ENCODE measurements at places on chromosomes 7 and 10.

DNA sequence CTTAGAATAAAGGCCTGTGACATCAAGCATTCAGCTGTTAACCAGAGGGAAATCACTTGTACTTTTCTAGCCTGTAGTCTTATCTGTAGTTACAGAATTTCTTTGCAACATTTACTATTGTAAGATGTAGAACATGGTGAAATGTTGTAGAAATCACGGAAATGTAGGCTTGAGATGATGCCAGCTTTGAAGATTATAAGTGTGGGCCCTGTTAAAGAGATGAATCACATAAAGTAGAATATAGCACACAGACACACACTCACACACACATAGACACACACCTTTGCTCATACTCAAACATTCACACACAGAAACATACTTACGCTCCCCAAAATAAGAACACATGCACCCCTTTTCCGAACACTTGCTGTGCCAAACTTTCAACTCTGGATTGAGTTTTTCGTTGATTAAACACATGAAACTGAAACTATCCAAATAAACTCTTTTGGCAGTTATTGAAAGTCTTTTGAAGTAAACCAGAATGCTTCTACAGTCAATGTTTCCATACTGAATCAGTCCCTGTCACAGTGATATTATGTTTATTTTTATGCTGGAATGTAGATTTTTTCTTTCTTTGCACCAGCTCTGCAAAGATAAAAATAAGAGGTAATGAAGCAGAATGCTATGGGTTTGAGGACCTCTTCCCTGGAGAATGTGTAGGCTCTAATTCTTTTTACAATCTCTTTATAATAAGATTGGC is 230.3 kb upstream of the MEOX2 start:
- no peak for DNase-seq

DNA sequence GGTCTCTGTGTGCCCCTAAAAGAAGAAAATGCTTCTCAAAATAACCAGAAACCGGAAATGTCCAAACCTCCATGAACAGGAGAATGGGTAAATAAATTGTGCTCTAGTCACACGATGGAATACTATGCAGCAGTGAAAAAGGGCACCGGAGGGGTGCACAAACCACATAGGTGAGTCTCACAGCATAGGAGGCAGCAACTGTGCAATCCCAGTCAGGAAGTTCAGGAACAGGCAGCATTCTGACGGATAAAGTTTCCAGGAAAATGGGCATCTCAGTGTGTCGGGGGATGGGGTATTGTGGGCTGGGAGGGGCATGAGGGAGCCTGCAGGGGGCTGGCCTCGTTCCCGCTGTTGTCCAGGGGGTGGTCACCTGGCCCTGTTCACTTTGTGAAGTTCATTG is 63.1 kb downstream of the MICALL2 start:
- no peak for DNase-seq

GRCh38 chr7:143314127-143314526 is 1.8 kb upstream of the CLCN1 start:
- DNase-seq, result no peak

GRCh38 chr7:7504910-7505704 is 30.6 kb downstream of the COL28A1 start:
- no peak for DNase-seq

GRCh38 chr10:31886885-31887284 is 41.7 kb downstream of the ARHGAP12 start:
- no peak for DNase-seq

GRCh38 chr10:35206274-35206673 is 79.6 kb downstream of the CREM start:
- DNase-seq, result no peak

- no peak for DNase-seq
Observed at GRCh38 chr7:156230576-156230975, 410.0 kb upstream of the RNF32 start.

- no peak for DNase-seq
Observed at GRCh38 chr10:119207713-119208552, 562 bp downstream of the GRK5 start.

- DNase-seq, result no peak
Observed at GRCh38 chr7:14685167-14685566, 217.4 kb downstream of the DGKB start.

DNA sequence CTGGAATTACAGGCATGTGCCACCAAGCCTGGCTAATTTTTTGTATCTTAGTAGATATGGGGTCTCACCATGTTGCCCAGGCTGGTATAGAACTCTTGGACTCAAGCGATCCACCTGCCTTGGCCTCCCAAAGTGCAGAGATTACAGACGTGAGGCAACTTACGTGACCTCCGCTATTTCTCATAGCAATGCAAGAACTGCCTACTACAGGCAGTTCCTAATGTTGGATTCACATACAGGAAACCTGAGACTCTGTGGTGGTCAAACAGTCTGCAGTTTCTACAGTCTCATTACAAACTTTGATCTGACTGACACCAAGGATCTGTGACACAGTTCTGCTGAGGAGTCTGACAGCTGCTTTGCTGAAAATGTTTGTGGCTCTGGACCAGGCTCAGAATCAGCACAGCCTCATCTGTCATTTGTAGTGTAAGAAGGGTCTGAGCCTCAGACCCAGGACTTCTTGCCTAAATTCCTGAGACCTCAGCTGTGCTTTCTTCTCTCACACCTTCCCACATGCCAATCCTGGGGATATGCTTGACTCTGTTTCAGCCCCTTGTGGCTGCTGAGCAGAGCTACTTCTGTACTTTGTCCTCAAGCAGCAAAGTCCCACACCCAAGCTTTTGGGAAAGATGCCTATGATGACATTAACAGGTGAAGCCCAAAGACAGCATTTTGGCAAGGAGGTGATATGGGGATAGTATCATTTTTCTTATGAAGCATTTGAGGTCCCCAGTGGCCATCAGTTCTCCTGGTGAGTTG is 48.0 kb upstream of the CYP2C9 start:
- no peak for DNase-seq

GRCh38 chr7:2450198-2451107 is 25.7 kb downstream of the GRIFIN start:
- DNase-seq, result no peak

- DNase-seq, result no peak
Observed at GRCh38 chr10:98963608-98964007, 272.0 kb downstream of the HPSE2 start.

- DNase-seq, result no peak
Observed at GRCh38 chr7:147136352-147136751, 1019.8 kb downstream of the CNTNAP2 start.

- no peak for DNase-seq
Observed at GRCh38 chr10:87816163-87816897, 1.7 kb downstream of the ATAD1 start.

DNA sequence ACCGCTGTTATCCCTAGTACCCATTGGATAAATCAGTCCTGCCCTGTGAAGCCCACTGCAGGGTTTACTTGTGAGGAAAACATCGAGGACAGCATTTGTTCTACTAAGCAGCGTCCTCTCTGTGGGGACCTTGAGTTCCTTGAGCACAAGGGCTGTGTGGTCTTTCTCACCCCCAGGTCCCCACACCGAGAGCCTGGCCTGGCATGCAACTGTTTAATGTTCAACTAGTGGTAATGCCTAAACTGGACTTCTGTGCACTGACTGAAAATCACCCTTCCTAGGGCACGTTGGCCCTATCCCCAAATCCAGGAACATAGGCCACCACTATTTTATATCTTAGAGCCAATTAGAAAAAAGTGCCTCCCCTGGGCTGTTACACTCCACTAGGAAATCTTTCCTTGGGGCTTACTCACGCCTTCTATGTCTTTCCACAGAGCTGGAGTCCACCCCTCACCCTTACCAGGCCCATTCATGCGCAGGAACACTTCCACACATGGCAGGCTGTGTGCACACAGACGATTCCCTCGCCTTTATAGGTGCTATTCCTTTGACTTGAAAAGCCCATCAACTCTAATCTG is 1.7 kb upstream of the TMEM213 start:
- no peak for DNase-seq

DNA sequence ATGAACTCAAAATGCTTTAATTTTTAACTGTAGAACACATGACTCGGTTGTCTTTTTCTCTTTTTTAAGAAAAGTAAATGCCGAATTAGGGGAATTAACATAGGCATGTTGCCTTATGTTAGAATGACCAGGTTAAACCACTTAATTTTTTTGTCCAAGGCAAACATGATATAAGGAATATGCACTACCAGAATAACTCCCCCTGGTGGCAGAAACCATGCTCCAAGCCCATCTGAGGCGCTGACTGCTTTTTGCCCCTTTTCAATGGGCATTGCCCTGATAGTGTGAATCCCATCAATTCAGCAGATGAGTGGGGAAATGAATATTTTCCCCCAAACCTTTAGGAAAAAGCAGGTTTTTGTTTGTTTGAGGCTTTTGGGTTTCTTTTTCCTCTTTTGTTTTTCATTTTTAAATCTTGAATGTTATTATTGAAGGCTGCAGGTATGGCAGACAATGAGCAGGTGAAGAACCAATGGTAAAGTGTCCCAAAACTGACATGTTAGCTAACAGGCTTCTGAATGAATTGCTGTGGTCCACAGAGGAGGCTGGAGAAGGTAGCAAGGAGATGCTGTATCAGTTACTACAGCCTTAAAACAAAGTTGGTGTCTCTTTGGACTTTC is 284.3 kb downstream of the SORCS3 start:
- DNase-seq, result no peak

GRCh38 chr7:111568870-111569462 is 6.7 kb upstream of the IMMP2L start:
- no peak for DNase-seq

GRCh38 chr10:71705582-71705981 is 14.0 kb downstream of the C10orf105 start:
- no peak for DNase-seq

GRCh38 chr10:119177708-119178371 is 772 bp downstream of the PRDX3 start:
- DNase-seq, result no peak

DNA sequence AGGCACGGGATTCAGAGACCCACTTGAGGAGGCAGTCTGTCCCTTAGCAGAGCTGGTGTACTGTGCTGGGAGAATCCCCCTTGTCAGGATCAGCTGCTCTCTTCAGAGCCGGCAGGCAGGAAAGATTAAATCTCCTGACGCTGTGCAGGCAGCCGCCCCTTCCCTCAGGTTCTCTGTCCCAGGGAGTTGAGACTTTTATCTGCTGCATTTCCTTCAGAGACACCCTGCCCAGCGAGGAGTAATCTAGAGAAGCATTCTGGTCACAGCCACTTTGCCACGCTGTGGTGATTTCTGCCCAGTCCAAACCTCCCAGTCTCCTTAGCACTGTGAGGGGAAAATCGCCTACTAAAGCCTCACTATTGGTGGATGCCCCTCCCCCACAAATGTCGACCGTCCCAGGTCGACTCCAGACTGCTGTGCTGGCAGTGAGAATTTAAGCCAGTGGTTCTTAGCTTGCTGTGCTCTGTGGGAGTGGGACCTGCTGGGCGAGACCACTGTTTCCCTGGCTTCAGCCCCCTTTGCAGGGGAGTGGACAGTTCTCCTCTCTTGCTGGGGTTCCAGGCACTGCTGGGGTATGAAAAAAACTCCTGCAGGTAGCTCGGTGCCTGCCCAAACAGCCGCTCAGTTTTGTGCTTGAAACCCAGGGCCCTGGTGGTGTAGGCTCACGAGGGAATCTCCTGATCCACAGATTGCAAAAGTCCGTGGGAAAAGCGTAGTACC is 265.4 kb downstream of the ZWINT start:
- no peak for DNase-seq

DNA sequence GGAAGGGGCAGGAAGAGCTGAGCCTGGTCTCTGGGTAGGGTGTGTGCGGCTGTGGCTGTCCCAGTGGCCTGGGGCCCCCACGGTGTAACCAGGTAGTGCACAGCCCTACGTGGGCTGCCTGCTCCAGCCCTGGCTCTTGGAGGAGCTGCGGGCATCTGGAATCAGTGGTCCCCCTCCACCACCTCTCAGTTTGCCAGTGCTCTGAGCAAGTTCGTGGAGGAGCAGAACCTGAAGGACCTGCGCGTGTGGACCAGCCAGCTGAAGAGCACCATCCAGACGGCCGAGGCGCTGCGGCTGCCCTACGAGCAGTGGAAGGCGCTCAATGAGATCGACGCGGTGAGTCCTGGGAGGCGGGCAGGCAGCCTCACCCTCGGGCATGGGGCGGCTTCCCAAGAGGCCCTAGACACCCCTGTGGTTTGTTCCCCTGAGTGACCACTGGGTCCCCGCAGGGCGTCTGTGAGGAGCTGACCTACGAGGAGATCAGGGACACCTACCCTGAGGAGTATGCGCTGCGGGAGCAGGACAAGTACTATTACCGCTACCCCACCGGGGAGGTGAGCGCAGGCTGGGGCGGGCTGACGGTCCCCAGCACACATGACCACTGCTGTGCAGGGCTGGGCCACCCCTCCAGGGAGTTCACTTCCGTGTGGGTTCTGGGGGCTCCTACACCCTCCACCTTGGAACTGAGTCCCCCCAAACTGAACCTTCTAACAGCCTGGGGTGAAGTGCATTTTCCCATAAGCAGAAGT is 18.6 kb downstream of the PFKFB3 start:
- no peak for DNase-seq

- DNase-seq, result no peak
Observed at GRCh38 chr10:19946791-19947190, 130.6 kb downstream of the PLXDC2 start.

- no peak for DNase-seq
Observed at GRCh38 chr7:101553018-101553770, 75.9 kb downstream of the MYL10 start.

Measured in activated gamma-delta T cell (primary cell).